ENCODE measurements at places on chromosomes 3 and 15. TPM values are rescaled to one million over a fixed set of nuclear protein-coding genes. Genes with fewer than 3 reads are reported as not detected.

Gene MYO5C
- polyA plus RNA-seq: 12.8 TPM

Gene TMC3
- 6.2 TPM for polyA plus RNA-seq

Gene OIP5
- polyA plus RNA-seq: 6.0 TPM

Gene MKRN2OS
- polyA plus RNA-seq: 5.1 TPM

Gene TBC1D5
- polyA plus RNA-seq: 35.7 TPM

Gene DPPA2
- polyA plus RNA-seq: 0.03 TPM

Gene DUOX1
- polyA plus RNA-seq: 2.6 TPM

GRCh38 chr3:196321162-196321561 is 3.1 kb upstream of the DYNLT2B start:
- no peak overlapping the region for H3K4me3 ChIP-seq
- DNase-seq: no peak
- no peaks in the 10 kb centered on the region for H3K4me1 ChIP-seq
- no peak overlapping the region for H3K27ac ChIP-seq
- H3K27me3 ChIP-seq: no peaks in the 10 kb centered on the region

GRCh38 chr15:100905850-100906249 is 13.3 kb upstream of the LRRK1 start:
- no peak overlapping the region for H3K4me3 ChIP-seq
- H3K4me1 ChIP-seq: peaks cover 8% of the 10 kb centered on the region
- peaks cover 4% of the 10 kb centered on the region for H3K36me3 ChIP-seq
- H3K27ac ChIP-seq: no peak overlapping the region

- H3K4me1 ChIP-seq: no peaks in the 10 kb centered on the region
- no peaks in the 10 kb centered on the region for H3K27me3 ChIP-seq
- DNase-seq: no peak
- no peak overlapping the region for H3K27ac ChIP-seq
- H3K4me3 ChIP-seq: no peak overlapping the region
These were observed 745.3 kb upstream of the EPHA6 start for GRCh38 chr3:96069065-96069464.

- no peaks in the 10 kb centered on the region for H3K27me3 ChIP-seq
- no peak overlapping the region for H3K27ac ChIP-seq
- peaks cover 14% of the 10 kb centered on the region for H3K36me3 ChIP-seq
- H3K4me3 ChIP-seq: peak overlapping the region; percentile 72
These were observed 995 bp downstream of the CHST14 start for GRCh38 chr15:40471808-40472150.

DNA sequence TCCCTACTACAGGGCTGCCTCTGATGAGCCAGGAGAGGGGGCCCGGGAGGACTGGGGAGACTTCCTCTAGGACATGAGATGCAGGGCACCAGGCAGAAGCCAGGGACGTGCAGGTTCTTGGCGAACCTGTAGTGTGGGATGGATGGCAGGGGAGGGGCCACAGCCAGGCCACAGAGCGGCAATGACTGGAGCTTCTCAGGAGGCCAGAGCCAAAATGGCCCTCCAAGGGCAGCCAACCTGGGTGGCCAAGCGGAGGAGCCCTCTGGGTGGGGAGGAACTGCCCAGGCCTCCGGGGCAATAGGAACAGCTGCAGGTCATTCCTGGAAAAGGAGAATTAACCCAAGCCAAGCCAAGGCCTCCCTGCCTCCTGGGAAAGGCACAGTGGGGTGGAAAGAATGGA is 224.5 kb downstream of the XXYLT1 start:
- H3K36me3 ChIP-seq: no peaks in the 10 kb centered on the region
- H3K4me1 ChIP-seq: no peaks in the 10 kb centered on the region
- peaks cover 6% of the 10 kb centered on the region for H3K27me3 ChIP-seq

DNA sequence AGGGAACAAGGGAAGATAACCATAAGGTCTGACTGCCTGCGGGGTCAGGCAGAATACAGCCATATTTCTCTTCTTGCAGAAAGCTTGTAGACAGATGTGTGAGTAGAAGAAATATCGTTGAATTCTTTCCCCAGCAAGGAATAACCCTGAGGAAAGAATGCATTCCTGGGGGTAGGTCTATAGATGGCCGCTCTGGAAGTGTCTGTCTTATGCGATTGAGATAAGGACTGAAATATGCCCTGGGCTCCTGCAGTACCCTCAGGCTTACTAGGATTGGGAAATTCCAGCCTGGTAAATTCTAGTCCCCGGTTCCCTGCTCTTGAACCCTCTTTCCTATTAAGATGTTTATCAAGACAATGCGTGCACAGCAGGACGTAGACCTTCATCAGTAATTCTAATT is 15.8 kb upstream of the SST start:
- no peaks in the 10 kb centered on the region for H3K27me3 ChIP-seq

DNA sequence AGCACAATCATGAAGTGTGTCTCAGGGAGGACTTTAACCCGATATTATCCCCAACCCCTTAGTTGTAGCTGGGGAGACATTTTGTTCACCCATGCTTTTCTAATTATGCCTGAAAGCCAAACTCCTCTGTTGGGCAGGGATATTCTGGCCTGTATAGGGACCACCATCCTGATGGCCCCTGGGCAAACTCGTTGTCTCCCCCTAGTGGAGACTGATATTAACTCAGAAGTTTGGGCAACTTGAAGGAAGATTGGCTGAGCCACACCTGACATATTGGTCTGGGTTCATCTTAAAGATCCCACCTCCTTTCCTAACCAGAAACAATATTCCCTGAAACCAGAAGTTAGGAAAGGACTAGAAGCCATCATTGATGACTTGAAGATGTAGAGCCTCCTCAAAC is 42.3 kb downstream of the TM4SF18 start:
- no peak overlapping the region for H3K4me3 ChIP-seq
- H3K27me3 ChIP-seq: no peaks in the 10 kb centered on the region
- no peaks in the 10 kb centered on the region for H3K36me3 ChIP-seq
- no peak for DNase-seq
- H3K4me1 ChIP-seq: no peaks in the 10 kb centered on the region

DNA sequence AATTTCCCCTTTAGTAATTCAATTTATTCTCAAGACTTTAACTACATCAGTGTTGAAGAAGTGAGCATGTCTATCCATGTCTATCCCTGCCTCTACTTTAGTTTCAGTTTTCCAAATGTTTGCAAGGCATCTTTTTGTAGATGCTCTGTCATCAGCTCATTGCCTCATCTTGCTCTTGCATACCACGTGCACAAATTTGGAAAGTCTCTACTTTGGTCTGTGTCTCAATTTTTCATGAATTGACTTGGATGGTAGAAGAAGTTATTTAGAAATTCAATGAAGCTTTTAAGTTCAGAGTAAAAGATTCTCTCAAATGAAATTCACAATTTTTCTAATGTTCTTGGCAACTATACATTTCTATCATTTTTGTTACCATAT is 55.3 kb downstream of the CLDN1 start:
- H3K27ac ChIP-seq: no peak overlapping the region
- no peaks in the 10 kb centered on the region for H3K36me3 ChIP-seq
- no peak for DNase-seq

GRCh38 chr3:196684548-196685407 is 27.3 kb downstream of the CEP19 start:
- H3K4me1 ChIP-seq: no peaks in the 10 kb centered on the region
- peak; percentile 23 for DNase-seq
- H3K36me3 ChIP-seq: no peaks in the 10 kb centered on the region
- H3K27me3 ChIP-seq: no peaks in the 10 kb centered on the region

All from large intestine (tissue), 12 donors.